ENCODE measurements at places on chromosomes 4 and X.

DNA sequence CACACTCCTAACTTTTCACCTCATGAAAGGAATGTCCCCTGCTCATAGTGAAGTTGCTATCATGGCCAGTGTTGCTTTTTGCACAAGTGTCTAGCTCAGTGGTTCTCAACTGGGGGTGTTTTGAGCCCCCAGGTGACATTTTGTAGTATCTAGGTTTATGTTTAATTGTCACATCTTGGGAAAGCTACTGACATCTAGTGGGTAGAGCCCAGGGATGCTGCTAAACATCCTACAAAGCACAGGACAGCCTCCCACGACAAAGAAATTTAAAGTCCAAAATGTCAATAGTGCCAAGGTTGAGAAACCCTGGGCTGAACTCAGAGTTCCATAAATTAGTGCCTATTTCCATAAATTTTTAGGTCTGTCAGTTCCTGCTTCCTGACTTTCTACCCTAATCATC is 70.7 kb upstream of the HCCS start:
- no peak for DNase-seq

- no peak for DNase-seq
Observed at GRCh38 chrX:143363419-143363818, 153.9 kb downstream of the SPANXN3 start.

DNA sequence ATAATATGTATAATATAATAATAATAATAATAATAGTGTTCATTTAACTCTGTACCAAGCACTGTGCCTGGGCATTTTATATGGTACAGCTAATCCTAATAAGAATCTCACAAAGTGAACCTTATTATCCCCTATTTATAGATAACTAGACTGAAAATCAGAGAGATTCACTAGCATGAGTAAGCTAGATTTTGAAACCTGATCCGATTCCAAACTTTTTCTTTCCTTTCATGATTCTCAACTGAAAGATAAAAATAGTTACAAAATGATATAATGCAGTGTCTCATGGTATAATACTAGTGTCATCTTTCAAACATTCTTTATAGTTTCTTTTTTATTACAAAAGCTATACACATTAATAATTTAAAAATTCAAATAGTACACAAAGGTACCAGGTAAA is 55.9 kb upstream of the RNF128 start:
- DNase-seq, result no peak

DNA sequence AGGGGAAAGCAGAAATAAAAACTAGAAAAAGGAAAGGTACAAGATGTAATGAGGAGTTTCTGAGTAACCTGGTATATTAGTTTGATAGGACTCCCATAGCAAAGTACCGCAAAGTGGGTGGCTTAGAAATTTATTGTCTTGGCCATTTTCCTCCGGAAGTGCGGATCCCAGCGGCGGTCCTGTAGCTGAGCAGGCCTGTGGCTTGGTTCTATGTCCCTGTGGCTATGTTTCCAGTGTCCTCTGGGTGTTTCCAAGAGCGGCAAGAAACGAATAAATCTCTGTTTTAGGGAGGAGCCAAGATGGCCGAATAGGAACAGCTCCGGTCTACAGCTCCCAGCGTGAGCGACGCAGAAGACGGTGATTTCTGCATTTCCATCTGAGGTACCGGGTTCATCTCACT is 44.0 kb upstream of the LDB2 start:
- no peak for DNase-seq

DNA sequence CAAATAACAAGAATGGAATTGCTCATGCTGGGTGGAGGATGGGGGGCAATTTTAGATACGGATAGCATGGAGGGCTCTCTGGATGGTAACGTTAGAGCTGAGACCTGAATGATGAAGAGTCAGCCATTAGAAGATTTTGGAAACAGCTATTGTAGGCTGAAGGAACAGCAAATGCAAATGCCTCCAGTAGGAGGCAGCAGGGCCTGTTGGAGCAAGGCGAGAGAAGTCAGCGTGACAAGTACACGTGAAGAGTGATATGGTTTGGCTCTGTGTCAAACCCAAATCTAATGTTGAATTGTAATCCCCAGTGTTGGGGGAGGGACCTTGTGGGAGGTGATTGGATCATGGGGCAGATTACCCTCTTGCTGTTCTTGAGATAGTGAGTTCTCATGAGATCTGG is 59.3 kb upstream of the SOD3 start:
- no peak for DNase-seq

- no peak for DNase-seq
Observed at GRCh38 chr4:159910721-159911120, 807.8 kb downstream of the RAPGEF2 start.

GRCh38 chrX:135432453-135432852 is 10.7 kb downstream of the SMIM10L2A start:
- no peak for DNase-seq

- no peak for DNase-seq
Observed at GRCh38 chr4:35739308-35739707, 505.0 kb downstream of the ARAP2 start.

GRCh38 chrX:21700275-21700674 is 42.1 kb upstream of the KLHL34 start:
- DNase-seq, result no peak

DNA sequence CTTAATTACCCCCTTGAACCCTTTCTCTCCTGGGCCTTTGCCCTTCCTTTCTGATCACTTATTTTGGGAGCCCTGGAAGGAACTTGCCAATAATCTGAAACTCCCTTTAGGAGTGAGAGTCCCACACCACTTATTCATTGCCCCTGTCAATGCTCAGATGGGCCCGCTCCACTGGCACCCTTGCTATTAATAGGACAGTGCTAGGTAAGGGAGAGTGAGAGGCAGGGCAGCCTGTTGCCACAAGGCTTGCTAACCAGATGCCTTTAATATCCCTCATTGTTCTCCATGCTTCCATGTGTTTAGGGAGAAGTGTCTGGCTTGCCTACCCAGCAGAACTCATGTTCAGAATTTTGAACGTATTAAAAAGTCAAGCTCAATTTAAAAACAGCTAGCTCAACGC is 1.7 kb upstream of the NHS start:
- no peak for DNase-seq

GRCh38 chr4:140893939-140894338 is 137.8 kb upstream of the TBC1D9 start:
- no peak for DNase-seq

GRCh38 chr4:94814237-94814636 is 56.5 kb downstream of the BMPR1B start:
- no peak for DNase-seq

- DNase-seq, result no peak
Observed at GRCh38 chrX:22025751-22026150, 6.4 kb upstream of the PHEX start.

GRCh38 chrX:116961872-116962582 is 499.3 kb upstream of the CT83 start:
- DNase-seq, result no peak

DNA sequence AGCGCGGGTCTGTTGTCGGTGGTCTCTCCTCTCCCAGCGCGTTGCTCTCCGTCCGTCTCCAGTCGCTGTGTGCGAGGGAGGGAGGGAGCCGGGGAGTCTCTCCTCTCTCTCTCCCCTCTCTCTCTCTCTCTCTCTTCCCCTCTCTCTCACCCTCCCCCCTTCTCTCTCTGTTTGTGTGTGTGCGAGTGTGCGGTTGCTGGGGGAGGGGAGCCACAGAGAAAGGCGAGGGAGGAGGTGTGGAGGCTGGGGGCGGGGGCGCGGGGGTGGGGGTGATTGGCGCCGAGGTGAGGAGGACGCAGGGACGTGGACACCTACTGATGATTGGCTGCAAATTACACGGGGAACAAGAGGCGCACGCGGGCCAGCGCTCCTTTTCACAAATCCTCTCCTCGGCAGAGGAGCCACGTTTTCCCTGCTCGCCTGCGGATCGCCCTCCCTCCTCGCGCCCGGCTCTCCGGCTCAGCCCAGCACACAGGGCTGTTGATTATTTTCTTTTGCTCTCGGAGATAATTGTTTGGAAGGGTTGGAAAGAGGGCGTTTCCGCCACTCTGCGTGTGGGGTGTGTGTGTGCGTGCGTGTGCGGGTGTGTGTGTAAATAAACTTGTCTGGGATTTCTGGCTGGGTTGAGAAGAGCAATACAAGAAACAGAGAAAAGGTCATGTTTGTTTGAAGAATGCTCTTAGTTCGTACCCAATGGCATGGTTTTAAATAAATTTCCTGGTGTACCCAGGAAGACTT is at the start of gene CXXC4:
CXXC4 (minus strand) TSS at position 73 of the 738 bp plus-strand sequence. CDS start 3,092 bp downstream, outside the sequence.
- peak; percentile 74 for DNase-seq

DNA sequence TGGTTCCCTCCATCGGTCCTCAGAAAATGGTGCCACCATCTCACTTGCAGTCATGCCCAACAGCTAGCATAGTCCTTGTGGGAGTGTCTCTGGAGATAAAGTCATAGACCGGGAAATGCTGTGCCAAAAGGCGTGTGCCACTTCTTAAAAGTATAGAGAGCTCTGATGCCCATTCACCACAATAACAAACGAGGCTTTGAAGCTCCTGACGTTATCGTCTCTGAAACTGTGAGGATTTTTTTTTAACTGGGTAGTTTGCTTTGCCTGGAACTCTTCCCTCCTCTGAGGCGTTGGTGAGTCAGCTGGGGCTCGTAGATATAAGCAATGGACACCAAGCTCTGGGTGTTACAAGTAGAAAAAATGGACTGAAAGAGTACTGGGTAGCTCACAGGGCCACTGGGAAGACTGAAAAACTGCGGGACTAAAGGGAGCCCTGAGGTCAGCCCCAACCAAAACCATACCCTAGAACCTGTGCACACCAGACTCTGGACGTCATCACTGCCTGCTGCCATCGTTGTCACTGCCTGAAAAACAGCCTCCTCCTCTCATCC is 89.4 kb upstream of the TRIM2 start:
- DNase-seq, result no peak

DNA sequence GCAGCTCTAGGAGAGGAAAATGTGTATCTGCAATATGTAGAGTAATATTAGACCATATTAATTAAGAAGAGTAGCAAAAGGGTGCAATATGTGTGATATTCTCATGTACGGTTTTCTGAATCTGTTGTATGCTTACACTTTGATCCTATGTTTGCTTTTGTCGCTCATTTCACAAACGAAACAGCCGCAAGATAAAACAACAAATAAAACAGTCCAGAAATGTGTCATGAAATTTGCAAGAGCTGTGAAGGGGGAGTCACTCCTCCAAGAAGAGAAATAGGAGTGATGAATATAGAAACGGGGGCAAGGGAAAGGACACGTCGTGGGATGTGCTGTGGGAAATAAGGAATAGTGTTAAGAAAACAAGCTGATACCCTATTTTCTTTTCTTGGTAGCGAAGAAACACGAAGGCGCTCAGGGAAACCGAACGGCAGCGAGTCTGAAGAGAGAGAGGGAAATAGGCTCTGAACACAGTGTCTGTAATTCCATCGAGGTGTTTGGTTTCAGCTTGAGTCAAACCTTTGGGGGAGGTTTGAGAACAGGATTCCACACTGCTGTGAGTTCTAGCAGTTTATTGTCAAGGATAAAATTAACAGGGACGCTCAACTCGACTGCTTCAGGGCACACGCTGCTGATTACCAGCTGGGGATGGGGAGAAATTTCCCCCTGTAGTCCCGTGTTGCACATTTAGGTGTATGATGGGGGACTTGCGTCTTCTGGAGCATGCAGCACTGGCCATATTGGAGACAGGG is 595.6 kb upstream of the TENM3 start:
- DNase-seq, result no peak

- no peak for DNase-seq
Observed at GRCh38 chr4:10107111-10108091, 9.2 kb downstream of the WDR1 start.

- no peak for DNase-seq
Observed at GRCh38 chr4:181957088-181957487, 286.1 kb upstream of the TENM3 start.

DNA sequence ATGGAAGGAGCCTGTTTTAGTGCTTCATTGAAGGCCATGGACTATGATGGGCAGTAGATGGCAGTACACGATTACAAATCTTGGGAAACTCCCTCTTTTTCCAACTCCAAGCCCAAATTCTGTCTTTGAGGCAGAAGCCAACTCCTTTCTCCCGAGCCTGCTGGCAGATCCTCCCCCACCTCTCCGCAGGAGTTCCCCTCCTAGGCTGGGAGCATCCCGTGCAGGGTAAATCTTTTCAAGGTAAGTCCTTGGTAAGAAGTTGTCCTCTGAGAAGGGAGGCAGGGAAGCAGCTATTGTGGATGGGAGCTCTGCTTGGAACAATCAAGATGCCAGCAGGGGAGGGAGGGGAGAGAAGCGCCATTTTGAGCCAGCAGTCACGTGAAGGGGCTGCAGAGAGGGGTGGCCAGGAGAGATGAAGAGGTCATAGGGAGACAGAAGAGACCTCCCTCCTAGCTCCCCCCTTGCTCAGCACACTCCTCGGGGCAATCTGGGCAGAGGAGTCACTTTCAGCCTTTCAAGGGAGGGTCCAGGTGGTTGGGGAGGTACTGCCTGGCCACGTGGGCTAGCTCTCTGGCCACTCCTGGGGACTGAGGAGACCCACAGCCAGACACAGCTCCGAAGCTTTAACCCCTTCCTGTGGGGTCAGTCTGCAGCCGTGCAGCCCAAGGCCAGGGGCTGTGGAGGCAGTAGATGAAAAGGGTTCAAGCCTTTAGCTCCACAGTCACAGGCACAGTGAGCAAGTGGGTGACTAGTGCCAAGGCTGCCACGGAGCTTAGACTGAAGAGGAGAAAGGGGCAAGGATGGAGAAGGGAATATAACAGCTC is 9.6 kb downstream of the CC2D2A start:
- peak; percentile 55 for DNase-seq

DNA sequence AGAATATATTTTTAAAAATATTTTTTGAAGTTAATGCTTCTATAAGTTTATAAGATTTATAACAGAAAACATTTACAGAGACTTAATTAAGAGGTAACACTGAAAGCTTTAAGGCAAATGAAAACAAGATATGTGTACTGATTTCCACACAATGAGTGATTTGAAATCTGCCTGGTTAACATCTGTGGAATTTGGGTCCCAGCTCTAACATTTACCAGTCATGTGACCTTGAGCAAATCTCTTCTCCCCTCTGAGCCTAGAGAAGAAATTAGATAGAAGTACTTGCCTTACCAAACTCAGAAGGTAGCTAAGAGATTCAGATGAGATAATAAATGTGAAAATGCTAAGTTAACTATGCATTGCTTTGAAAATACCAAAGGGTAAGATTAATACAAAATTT is 458.8 kb upstream of the LCORL start:
- no peak for DNase-seq

DNA sequence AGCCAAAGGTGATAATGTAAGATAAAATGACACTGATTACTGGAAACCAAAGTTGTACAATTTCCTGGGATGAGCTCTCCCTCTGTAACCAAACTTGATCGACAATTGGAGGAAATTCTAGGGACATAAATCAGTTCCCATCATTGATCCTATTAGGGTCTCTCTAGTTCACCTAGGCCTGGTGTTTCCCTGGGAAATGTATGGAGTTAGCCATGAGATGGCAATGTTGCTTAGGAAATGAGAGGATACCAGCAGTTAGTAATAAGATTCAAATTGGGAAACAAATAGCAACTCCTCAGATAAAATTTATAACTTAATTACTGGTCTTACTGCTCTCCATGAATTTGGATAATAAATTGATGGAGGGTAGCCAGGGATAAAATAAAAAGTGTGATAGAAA is 52.2 kb downstream of the SPATA18 start:
- DNase-seq, result no peak

GRCh38 chrX:19670854-19671620 is 155.7 kb upstream of the MAP3K15 start:
- DNase-seq, result no peak

- no peak for DNase-seq
Observed at GRCh38 chr4:74255096-74255495, 53.2 kb upstream of the EPGN start.

All from neural crest cell (in vitro differentiated cells).